ENCODE measurements at places on chromosomes 6 and 20. TPM values are rescaled to one million over a fixed set of nuclear protein-coding genes. Genes with fewer than 3 reads are reported as not detected.

GRCh38 chr6:93213028-93213427, 206.3 kb downstream of the EPHA7 start:
- H3K27me3 ChIP-seq, result no peaks in the 10 kb centered on the region
- no peaks in the 10 kb centered on the region for H3K36me3 ChIP-seq
- no peak for DNase-seq
- H3K27ac ChIP-seq, result no peak overlapping the region
- H3K4me3 ChIP-seq, result no peak overlapping the region

DNA sequence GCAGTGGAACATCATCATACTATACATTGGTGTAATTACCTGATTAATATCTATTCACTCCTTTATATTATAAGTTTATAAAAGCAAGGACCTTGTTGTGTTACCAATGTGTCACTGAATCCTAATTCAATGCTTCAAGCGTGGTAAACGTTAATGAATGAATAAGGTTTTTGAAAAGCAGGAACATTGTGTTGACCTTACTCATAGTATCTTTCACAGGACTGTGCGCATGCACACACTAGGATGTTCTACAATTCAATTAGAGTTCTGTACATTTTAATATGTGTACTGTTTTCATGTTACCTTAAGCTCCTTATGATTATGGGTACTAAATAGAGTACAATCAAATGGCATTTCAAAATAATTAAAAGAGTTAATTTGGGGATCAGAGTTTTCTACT, 578.5 kb downstream of the BMP2 start:
- no peaks in the 10 kb centered on the region for H3K27me3 ChIP-seq
- DNase-seq, result no peak
- H3K4me1 ChIP-seq, result no peaks in the 10 kb centered on the region
- no peak overlapping the region for H3K27ac ChIP-seq

DNA sequence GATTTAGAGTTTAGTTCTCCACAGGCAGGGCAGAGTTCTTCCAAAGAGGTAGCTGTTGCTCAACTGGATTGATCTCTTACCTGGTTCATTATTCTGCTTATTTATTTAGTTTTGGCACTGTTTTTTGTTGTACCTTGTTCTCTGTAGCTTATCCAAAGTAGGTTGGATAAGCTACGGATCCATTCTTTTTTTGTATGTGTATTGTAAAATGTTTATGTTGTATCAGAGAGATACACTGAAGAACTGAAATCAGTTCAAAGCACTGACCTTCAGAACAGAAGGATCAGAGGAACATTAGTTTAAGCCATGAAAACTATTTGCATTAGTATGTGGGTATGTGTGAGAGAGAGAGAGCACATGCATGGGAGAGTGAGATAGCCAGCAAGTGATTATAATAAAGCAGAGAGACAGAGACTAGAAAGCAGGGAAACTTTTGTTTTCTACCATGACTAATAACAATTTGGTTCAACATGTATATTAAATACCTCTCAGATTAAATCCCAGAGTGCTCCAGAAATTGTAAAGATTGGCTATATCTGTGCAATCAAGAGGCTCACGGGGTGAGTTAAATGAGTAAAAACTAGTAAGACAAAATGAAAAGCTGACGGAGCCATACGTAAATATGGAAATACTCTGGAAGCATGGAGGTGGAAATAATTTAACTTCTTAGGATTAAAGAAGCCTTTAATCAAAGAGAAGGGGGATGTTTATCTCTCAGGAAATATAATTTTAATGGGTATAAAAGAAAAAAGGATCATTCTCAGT, 40.2 kb downstream of the ITCH start:
- H3K36me3 ChIP-seq, result peaks cover 26% of the 10 kb centered on the region
- DNase-seq, result no peak
- no peak overlapping the region for H3K4me3 ChIP-seq
- peaks cover 27% of the 10 kb centered on the region for H3K4me1 ChIP-seq
- H3K27me3 ChIP-seq, result no peaks in the 10 kb centered on the region

ZNF165 gene
- 0.61 TPM for total RNA-seq

LST1 gene
- total RNA-seq, result 120 TPM

- H3K4me1 ChIP-seq, result no peaks in the 10 kb centered on the region
- H3K4me3 ChIP-seq, result no peak overlapping the region
- no peaks in the 10 kb centered on the region for H3K27me3 ChIP-seq
- no peak overlapping the region for H3K27ac ChIP-seq
- H3K36me3 ChIP-seq, result no peaks in the 10 kb centered on the region
Measured at GRCh38 chr6:51618563-51618962, 468.9 kb downstream of the PKHD1 start.

DNA sequence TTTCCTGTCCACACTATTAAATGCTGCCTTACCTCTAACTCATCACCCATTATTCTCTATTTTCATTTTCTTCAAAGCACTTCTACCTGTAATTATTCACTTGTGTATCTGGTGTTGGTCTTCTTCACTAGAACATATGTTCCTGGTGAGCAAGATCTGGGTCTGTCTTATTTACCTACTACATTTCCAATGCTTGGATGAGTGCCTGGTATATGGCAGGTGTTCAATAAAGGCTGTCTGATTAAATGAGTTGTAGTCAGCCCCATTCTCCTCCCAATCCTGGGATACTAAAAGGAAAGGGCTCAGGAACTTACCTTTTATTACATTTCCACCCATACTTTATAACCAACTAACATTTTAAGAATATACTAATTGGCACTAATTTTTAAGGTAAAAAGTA, 61.0 kb downstream of the CEP162 start:
- no peak for DNase-seq
- H3K4me3 ChIP-seq, result no peak overlapping the region
- H3K27me3 ChIP-seq, result no peaks in the 10 kb centered on the region

DNA sequence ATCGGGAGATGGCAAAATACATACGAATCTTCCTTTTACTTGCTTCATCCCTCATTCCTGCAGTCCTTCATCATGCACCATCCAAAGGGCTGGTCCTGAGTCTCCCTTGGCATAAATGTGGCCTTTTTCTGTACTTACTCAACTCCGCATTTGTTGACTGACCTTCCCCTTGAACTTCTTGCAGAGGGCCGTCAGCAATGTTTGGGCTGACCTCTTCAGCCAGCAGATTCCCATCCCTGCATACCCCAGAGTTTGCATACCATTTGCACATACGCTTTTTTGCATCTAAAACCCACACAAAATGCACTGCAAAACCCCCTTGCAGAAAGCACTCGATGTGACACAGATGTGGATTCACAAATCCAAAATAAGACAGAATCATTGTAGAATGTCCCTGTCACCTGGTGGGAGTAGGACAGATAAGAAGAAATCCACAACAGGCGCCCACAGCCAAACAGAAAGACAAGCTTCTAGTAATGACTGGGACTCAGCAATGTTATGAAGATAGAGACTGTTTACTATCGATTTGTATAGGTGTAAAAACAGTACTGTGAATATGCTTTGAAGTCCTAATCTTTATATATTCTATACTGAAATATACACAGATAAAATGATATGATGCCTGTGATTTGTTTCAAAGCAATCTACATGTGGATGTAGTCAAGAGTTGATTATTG, 45.8 kb downstream of the TBC1D7 start:
- no peak for DNase-seq
- no peak overlapping the region for H3K27ac ChIP-seq
- H3K36me3 ChIP-seq, result peaks cover 3% of the 10 kb centered on the region
- no peaks in the 10 kb centered on the region for H3K27me3 ChIP-seq
- no peak overlapping the region for H3K4me3 ChIP-seq

GRCh38 chr20:2136275-2136674, 34.6 kb downstream of the STK35 start:
- no peaks in the 10 kb centered on the region for H3K36me3 ChIP-seq
- no peaks in the 10 kb centered on the region for H3K4me1 ChIP-seq
- H3K27ac ChIP-seq, result no peak overlapping the region
- no peak for DNase-seq

RAET1G gene
- total RNA-seq, result not detected

COQ3 gene
- total RNA-seq, result 2.6 TPM

DNA sequence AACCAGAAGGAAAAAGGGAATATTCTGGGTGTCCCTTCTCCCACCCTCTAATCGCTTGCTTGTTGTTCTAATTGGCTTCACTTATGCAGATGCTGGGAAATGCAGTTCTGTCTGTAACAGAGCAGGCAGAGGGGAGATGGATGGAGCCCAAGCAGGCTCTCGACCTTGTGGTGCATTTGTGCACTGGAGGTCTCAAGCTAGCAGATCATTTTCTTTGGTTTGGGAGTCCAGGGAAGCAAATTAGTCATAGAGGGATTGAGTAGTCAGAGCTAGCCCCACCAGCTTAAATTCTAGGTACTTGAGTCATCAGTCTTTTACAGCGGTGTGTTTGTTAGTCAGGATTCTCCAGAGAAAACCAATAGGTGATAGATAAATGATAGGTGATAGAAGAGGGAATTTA, 234.7 kb upstream of the ECI2 start:
- H3K4me1 ChIP-seq, result no peaks in the 10 kb centered on the region
- H3K27ac ChIP-seq, result no peak overlapping the region

- no peak overlapping the region for H3K4me3 ChIP-seq
- DNase-seq, result no peak
- no peaks in the 10 kb centered on the region for H3K27me3 ChIP-seq
- no peaks in the 10 kb centered on the region for H3K36me3 ChIP-seq
- H3K4me1 ChIP-seq, result no peaks in the 10 kb centered on the region
- no peak overlapping the region for H3K27ac ChIP-seq
Measured at GRCh38 chr20:61764471-61765025, 301.1 kb downstream of the TAF4 start.

DNA sequence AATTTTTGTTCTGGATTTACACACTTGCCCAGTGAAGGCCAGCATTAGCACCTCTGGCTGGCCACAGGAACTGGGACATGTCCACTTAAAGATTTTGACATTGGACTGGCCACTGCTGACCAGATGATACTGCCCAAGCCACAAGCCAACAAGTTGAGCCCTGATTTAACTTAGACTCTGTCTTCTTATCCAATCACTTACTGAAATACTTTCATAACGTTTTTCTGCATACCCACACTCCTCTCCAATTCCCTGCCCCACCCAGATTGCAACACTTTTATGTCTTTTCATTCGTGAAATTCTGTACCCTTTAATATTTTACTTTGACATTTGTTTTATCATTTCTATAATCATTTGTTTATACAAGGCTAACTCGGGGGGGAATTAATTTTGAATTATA, 170.3 kb upstream of the TAB2 start:
- no peak overlapping the region for H3K4me3 ChIP-seq
- H3K4me1 ChIP-seq, result peaks cover 11% of the 10 kb centered on the region
- no peak for DNase-seq
- H3K36me3 ChIP-seq, result no peaks in the 10 kb centered on the region
- H3K27ac ChIP-seq, result peak overlapping the region; percentile 2
- H3K27me3 ChIP-seq, result no peaks in the 10 kb centered on the region

TCF21 gene
- not detected for total RNA-seq

PERP gene
- not detected for total RNA-seq

DNA sequence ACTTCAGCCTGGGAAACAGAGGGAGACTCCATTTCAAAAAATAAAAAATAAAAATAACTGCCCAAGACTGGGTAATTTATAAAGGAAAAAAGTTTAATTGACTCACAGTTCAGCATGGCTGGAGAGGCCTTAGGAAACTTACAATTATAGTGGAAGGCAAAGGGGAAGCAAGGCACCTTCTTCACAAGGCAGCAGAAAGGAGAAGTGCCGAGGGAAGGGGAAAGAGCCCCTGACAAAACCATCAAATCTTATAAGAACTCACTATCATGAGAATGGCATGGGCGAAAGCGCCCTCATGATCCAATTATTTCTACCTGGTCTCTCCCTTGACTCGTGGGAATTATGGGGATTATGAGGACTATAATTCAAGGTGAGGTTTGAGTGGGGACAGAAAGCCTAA, 95.5 kb upstream of the LGSN start:
- H3K4me1 ChIP-seq, result no peaks in the 10 kb centered on the region
- no peak overlapping the region for H3K4me3 ChIP-seq
- no peak for DNase-seq
- H3K36me3 ChIP-seq, result no peaks in the 10 kb centered on the region
- H3K27ac ChIP-seq, result no peak overlapping the region
- H3K27me3 ChIP-seq, result no peaks in the 10 kb centered on the region

- DNase-seq, result no peak
- H3K27me3 ChIP-seq, result no peaks in the 10 kb centered on the region
- no peaks in the 10 kb centered on the region for H3K4me1 ChIP-seq
- no peak overlapping the region for H3K27ac ChIP-seq
Measured at GRCh38 chr20:60543598-60543997, 585.4 kb downstream of the CDH26 start.

DNA sequence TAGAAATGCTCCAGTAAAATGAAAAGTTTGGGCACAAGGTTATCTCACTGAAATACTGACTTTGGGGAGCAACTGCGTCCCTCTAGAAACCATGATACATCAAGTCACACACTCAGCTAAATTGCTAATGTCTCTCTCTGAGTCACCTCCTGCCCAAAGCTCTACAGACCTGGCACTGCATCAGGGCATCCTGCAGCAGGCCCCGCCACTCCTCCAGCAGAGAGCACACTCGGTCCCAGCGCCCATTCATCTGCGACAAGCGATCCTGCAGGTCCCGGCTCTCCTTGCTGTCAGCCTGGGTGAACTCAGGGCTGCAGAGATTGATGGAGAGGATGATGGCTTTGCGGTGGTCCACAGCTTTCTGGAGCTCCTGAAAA, 329.0 kb downstream of the ESR1 start:
- no peak for DNase-seq
- H3K36me3 ChIP-seq, result peaks cover 90% of the 10 kb centered on the region

TDP2 gene
- total RNA-seq, result 43.2 TPM

RGS19 gene
- total RNA-seq, result 61.9 TPM

- no peaks in the 10 kb centered on the region for H3K27me3 ChIP-seq
- peak; percentile 30 for DNase-seq
- peak overlapping the region; percentile 23 for H3K27ac ChIP-seq
- peaks cover 12% of the 10 kb centered on the region for H3K4me1 ChIP-seq
Measured at GRCh38 chr6:137094411-137095008, 49.7 kb upstream of the IL20RA start.

GRCh38 chr20:62143957-62144825, 622 bp downstream of the SS18L1 start:
- peaks cover 14% of the 10 kb centered on the region for H3K36me3 ChIP-seq
- peak; percentile 35 for DNase-seq
- peak overlapping the region; percentile 55 for H3K4me3 ChIP-seq
- H3K27ac ChIP-seq, result no peak overlapping the region
- no peaks in the 10 kb centered on the region for H3K27me3 ChIP-seq
- peaks cover 30% of the 10 kb centered on the region for H3K4me1 ChIP-seq

- DNase-seq, result no peak
- H3K27ac ChIP-seq, result no peak overlapping the region
- no peaks in the 10 kb centered on the region for H3K36me3 ChIP-seq
- no peaks in the 10 kb centered on the region for H3K4me1 ChIP-seq
Measured at GRCh38 chr20:41865938-41866337, 247.8 kb upstream of the CHD6 start.

- H3K36me3 ChIP-seq, result no peaks in the 10 kb centered on the region
- H3K4me1 ChIP-seq, result peaks cover 36% of the 10 kb centered on the region
- H3K27me3 ChIP-seq, result no peaks in the 10 kb centered on the region
- peak overlapping the region; percentile 73 for H3K27ac ChIP-seq
- H3K4me3 ChIP-seq, result peak overlapping the region; percentile 35
Measured at GRCh38 chr6:13273931-13274706, 54.2 kb downstream of the TBC1D7 start.

CST1 gene
- not detected for total RNA-seq

DNA sequence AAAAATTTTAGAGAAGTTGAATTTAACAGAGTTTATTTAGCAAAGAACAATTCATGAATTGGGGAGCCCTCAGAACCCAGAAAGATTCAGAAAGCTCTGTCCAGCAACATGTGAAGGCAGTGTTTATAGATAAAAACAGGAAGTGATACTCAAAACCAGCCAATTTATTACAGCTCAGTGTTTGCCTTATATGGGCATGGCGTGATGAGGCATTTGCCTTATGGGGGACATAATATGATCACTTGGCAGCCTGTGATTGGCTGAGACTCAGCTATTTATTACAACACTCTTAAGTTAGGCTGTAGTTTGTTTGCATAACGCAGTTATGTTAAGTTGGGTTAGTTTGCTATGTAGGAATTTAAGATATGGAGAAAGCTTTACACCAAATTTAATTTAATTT, 11.5 kb downstream of the HLA-DPA1 start:
- H3K36me3 ChIP-seq, result peaks cover 17% of the 10 kb centered on the region
- peak; percentile 26 for DNase-seq
- peaks cover 3% of the 10 kb centered on the region for H3K27me3 ChIP-seq

ZNF341 gene
- 3.6 TPM for total RNA-seq

SIGLEC1 gene
- total RNA-seq, result 0.30 TPM

Data from natural killer cell (primary cell).